Lower leg skin (tissue), 4 donors: ENCODE measurements at places on chromosomes 5 and 9. TPM values are rescaled to one million over a fixed set of nuclear protein-coding genes. Genes with fewer than 3 reads are reported as not detected.

DNA sequence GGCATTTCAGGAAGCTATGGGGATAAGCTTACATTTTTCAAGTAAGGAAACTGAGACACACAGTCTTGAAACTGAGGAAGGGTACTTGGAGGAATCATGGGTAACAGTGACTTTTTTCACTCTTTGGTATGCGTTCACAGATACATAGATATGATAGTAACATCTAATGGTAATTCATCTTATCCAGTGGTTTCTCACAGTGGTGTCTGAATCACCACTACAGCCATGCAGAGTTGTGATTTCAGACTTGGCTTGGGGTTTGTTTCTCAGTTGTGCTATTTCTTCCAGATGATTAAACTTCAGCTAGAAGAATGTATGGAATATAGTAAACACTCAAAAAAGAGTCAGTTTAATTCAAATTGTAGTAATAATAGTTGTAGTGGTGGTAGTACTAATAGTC is 239.1 kb upstream of the NUDT12 start:
- no peak for DNase-seq

Gene PIP5K1B
- 3.0 TPM for total RNA-seq

Gene ZNF883
- total RNA-seq: 0.27 TPM

GRCh38 chr5:176748073-176748966 is 62.0 kb upstream of the UNC5A start:
- peak; percentile 59 for DNase-seq

DNA sequence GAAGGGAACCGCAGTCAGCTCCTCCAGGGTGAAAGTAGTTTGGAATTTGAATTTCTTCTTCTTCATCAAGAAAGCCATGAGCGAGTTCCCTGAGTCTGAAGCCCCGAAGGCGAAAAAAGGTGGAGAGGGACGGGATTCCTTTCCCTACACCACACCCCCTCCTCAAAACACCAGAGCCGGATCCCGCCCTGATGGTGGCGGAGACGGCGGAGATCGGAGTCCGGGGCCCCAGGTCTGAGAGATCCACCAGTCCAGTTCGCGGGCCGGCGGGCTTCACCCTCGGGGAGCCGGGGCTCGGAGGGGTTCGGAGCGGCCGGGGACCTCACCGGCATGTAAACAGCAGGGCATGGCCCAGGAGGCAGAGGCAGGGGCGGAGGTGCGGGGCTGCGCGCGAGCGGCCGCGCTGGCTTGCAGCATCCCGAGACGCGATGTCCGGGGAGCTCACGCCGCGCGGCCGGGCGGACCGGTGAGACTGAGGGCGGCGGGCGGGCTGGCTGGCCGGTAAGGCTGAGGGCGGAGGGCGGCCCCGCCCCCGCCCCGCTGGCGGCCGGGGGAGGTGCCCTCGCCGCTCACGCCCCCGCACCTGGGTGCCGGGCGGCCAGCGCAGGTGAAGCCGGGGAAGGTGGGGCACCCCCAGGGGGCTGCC is 606 bp downstream of the EEIG1 start:
- DNase-seq: no peak

Gene GCNT4
- total RNA-seq: 2.8 TPM

Gene ST6GALNAC6
- total RNA-seq: 62.6 TPM

DNA sequence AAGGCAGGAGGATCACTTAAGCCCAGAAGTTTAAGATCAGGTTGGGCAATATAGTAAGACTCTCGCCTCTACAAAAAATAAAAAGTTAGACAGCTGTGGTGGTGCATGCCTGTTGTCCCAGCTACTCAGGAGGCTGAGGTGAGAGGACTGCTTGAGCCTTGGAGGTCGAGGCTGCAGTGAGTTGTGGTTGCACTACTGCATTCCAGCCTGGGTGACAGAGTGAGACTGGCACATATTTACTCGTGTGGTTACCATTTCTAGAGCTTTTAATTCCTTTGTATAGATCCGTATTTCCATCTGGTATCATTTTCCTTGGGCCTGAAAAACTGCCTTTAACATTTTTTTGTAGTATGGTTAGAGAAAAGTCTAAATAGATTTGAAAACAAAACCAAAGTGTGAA is 7.8 kb downstream of the IL6ST start:
- DNase-seq: no peak

- DNase-seq: no peak
Observed at GRCh38 chr9:83106772-83107171, 43.8 kb upstream of the RASEF start.

- peak; percentile 23 for DNase-seq
Observed at GRCh38 chr5:117943541-117943940, 1044.8 kb downstream of the DTWD2 start.

GRCh38 chr5:175060257-175060656 is 335.9 kb downstream of the MSX2 start:
- no peak for DNase-seq

Gene CKS2
- 9.4 TPM for total RNA-seq

Gene ADAMTSL1
- 1.2 TPM for total RNA-seq

GRCh38 chr5:164090358-164090757 is 584.9 kb downstream of the MAT2B start:
- DNase-seq: no peak

- DNase-seq: no peak
Observed at GRCh38 chr5:165134155-165134554, 1628.7 kb downstream of the MAT2B start.

DNA sequence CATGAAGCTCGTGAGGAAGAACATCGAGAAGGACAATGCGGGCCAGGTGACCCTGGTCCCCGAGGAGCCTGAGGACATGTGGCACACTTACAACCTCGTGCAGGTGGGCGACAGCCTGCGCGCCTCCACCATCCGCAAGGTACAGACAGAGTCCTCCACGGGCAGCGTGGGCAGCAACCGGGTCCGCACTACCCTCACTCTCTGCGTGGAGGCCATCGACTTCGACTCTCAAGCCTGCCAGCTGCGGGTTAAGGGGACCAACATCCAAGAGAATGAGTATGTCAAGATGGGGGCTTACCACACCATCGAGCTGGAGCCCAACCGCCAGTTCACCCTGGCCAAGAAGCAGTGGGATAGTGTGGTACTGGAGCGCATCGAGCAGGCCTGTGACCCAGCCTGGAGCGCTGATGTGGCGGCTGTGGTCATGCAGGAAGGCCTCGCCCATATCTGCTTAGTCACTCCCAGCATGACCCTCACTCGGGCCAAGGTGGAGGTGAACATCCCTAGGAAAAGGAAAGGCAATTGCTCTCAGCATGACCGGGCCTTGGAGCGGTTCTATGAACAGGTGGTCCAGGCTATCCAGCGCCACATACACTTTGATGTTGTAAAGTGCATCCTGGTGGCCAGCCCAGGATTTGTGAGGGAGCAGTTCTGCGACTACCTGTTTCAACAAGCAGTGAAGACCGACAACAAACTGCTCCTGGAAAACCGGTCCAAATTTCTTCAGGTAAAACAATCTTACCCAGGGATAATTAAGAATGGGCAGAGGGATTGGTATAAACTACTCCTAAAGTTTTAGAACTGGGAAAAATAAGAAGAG is 12.9 kb downstream of the ITGA1 start:
- peak; percentile 49 for DNase-seq

DNA sequence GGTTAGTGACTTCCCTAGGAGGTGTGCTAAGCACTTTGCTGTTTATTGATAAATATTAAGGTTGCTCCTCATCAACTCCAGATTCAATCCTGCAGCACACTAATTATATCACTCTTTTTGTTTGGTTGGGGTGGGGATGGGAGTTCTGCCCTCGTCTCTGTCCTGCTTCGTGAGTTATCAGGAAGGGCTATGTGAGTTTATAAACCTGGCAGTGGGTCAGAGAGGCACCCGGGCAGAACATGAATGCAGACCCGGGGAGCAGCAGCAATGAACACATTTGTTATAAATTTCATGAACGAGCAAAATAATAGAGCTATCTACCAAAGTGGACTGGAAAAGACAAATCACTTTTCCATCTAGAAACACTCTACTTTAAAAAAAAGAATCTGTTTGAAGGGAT is 125.5 kb upstream of the WWC1 start:
- DNase-seq: no peak

Gene TMEM203
- 60.7 TPM for total RNA-seq

DNA sequence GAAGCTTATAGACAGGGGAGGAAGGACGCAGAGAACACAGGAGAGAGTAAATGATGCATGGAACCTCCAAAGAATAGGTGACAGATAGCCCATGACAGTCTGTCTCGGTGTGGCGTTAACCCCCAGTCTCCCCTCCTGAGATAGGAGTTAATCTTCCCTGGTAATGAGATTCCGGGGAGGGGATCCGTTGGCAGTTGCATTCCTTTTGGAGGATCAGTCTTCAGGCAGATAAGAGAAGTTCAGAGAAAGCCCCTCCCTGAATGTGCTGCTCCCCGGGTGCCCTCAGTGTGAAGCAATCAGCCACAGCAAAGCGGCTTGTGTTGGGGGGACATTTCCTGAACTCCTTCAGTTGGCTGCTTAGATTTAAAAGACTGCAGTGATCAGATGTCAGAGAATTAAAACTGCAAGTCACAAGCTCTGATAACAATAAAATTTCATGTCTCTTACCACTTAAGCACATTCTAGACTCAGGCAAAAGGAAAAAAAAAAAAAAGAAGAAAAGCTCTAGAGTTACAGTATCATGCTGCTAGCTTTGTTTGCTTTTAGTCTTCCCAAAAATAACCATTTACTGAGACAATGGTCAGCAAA is 121.1 kb downstream of the EGFLAM start:
- DNase-seq: no peak

DNA sequence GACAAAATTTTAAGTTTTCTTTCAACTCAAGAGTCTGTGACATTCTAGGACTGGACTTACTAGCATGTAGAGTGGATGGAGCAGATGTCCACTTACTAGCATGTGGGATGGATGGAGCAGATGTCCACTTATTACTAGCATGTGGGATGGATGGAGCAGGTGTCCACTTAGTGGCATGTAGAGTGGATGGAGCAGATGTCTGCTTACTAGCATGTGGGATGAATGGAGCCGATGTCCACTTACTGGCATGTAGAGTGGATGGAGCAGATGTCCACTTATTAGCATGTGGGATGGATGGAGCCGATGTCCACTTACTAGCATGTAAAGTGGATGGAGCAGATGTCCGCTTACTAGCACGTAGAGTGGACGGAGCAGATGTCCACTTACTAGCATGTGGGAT is 2.4 kb downstream of the SLC36A1 start:
- no peak for DNase-seq

DNA sequence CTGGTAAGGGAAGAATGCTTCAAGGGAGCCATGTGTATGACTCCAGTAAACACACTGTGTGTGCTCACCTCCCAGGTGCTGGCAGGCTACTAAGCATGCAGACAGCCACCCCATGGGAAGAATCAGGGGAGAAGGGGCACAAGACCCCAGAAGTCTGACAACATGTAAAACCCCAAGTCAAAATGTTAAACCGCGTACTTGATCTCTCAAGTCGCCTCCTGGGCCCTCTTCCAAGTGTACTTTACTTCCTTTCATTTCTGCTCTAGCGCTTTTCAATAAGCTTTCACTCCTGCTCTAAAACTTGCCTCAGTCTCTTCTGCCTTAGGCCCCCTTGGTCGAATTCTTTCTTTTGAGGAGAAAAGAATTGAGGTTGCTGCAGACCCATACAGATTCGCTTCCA is 31.3 kb downstream of the DAPK1 start:
- no peak for DNase-seq

DNA sequence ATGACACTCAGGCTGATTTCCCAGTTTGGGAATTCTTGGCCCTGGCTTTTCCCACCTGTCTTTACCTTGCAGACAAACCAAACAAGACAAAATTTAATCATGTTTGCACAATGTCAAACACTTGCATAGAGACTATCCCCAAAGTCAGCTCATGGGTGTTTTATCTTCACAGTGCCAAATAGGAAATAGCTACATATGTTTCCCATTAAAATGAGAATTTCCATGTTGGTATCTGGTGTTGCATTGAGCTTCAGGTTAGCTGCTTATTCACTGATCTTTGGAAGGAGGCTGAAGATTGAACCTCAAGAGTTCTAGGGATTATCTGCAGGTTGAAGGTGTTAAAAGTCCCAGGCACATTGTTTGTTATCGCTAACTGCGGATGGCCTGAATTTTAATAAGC is 19.5 kb downstream of the MAP1B start:
- no peak for DNase-seq

Gene MZB1
- total RNA-seq: not detected

GRCh38 chr9:109295221-109296130 is 25.4 kb downstream of the EPB41L4B start:
- no peak for DNase-seq

DNA sequence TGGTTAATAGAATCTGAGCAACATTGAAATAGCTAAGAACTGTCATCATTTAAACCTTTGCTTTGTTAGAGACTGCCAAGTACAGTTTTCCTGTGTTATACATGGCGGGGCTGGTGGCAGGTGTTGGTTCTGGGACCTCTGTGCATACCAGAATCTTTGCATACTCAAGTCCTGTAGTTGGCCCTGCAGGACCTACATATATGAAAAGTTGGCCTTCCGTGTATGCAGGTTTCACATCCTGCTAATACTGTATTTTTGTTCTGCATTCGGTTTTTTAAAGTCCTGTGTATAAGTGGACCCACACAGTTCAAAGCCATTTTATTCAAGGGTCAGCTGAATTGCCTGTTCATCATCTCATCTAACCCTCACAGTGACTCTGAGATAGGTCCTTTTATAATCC is 36.4 kb downstream of the LARP1 start:
- no peak for DNase-seq

- no peak for DNase-seq
Observed at GRCh38 chr5:171419688-171420430, 412 bp downstream of the FGF18 start.

DNA sequence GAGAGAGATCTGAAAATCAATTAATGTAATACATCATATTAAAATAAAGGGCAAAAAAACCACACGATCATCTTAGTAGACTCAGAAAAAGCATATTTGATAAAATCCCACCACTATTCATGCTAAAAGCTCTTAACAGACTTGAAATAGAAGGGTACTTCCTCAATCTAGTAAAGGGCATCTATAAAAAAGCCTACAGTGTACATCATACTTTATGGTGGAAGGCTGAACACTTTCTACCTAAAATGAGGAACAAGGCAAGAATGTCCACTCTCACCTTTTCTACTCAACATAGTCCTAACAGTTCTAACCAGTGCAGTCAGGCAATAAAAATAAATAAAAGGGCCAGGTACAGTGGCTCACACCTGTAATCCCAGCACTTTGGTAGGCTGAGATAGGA is 38.9 kb downstream of the POLK start:
- DNase-seq: no peak

DNA sequence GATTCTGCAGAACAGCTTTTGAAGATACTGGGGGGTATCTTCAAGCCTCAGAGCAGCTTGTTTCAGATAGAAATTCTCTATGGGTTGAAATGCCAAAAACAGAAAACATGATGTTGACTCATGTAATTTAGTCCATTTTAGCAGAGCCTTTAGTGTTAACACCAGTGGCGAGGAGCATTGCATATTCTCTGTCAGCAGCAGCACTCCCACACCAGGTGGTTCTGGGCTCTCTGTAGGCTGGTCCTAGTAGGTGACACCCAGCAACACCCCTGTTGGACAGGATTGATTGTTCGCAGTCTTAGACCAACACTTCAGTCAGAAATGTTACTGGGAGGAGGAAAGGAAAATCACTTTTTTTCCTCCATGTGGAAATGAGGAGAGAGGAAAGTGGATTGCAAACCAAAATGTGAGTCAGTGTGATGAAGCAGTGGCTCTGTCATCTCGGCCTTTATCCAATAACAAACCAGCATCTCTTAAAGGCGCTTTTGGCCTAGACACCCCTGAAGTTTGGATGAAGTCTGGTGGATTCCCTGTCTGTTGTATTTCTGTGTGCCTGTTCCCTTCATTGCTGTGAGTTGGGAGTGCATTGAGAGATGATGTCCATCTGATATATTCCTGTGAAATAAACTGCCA is 16.8 kb downstream of the SLC46A2 start:
- DNase-seq: no peak
